ENCODE measurements at places on chromosomes 6 and 20.

DNA sequence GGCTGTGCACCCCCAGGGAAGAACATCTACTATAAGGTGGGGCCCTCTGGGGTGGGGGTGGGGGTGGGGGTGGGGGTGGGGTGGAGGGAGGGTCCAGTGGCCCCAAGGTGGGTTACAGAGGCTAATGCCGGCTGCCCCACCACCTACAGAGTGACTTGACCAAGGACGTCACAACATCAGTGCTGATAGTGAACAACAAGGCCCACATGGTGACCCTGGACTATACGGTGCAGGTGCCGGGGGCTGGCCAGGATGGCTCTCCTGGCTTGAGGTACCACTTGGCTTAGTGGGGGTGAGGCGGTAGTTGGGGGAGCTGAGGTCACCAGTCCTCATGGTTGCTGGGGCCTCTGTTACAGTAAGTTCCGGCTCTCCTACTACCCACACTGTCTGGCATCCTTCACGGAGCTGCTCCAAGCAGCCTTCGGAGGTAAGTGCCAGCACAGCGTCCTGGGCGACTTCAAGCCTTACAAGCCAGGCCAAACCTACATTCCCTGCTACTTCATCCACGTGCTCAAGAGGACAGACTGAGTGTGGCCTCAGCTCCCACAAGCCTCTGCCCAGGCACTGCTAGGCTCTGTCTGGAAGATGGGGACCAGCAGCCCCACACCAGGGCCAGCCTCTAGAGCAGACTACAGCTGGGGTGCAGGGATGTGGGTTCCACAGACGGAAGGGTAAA, 2.8 kb downstream of the GNMT start:
- no peak for DNase-seq

- DNase-seq, result no peak
These were observed 914 bp upstream of the RANBP9 start for GRCh38 chr6:13712599-13712898.

- no peak for DNase-seq
These were observed 475 bp downstream of the OR2B6 start for GRCh38 chr6:27957516-27957915.

DNA sequence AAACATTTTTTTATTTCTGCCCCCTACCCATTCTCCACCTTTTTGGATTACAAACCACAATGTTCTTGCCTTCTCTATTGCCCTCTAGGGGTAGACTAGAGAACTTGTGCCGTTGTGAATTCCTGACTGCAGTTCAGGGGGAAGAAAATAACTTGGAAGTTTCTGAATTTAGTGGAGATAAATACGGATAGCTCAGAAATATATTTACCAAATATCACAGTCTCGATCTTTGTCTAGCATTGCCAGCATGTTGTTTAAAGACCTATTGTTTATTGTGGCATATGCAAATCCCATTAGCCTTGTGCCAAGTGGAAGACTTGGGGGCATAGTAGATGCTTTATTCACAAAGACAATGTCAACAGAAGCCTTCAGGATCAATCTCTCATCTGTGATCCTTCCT, 154.1 kb upstream of the MMS22L start:
- DNase-seq, result no peak

DNA sequence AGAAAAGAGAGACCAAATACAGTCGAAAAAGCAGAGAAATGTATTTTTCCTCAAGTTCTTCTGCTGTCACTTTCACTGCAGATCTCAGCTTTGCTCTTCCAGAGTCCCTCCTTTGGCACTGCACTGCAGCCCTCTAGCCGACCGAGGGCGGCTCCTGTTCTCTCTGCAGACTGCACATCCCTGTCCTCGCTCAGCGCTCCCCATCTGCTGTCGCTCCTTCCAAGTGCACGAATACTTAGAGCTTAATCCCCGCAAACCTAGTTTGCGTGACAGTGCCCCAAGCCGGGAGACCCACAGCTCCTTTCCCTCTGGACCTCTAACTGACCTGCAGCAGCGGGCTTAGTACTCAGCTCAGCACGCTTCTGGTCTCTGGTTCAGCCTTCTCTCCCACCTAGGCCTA, 15.2 kb downstream of the RPP21 start:
- no peak for DNase-seq

- no peak for DNase-seq
These were observed 3.3 kb downstream of the EFHC1 start for GRCh38 chr6:52423448-52423847.

DNA sequence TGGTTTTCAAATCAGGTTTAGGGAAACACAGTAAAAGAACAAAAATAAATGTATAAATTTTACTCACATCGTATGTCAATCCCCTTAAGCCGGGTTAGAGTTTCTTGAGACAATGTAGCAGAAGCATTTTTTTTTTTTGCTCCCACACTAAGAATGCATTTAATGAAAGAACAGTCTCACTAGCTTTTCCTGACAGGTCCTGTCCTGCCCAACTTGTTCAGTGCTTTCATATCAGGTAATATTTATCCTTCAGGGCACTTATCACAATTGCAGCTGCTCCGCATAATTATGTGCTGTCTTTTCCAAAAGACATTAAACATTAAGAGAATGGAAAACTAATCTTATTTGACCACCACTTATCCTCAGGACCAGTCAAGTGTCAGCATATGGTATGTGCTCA, 632.0 kb downstream of the HTR1B start:
- no peak for DNase-seq

DNA sequence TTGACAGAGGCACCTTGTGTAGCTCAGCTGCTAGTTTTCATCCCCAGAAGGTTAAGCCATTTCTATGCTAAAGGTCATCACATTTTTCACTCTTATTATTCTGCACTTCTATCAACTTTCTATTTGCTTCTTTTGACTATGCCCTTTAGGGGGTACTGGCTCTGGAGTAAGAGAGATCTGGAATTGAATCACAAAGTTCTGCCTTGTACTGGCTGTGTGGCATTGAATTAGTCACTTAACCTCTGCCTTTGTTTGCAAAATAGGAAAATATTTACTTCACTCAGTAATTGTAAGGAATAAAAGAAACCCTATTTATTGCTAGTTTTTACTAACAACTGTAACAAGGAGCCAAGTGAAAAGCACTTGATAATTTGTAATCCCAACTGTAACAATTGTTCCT, 56.8 kb upstream of the MTRF1L start:
- no peak for DNase-seq

- DNase-seq, result no peak
These were observed 53.8 kb downstream of the PKIB start for GRCh38 chr6:122663981-122664380.

DNA sequence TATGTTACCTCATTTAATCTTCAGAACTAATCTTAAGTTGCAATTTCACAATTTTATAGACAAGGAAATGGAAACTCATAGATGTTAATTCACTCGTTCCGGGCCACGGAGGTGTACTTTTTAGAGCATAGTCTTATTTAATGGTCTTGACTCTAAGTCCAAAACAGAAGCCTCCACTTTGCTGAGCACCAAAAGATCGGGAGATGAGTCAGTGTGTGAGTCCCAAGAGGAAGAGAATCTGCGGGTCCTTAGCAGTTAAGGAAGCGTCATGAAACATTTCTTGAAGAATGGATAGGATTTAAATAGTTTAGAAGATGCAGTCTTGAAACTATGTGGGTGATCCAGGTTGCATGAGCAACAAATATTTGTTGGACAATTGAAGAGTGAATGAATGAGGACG, 231.8 kb upstream of the QKI start:
- no peak for DNase-seq

DNA sequence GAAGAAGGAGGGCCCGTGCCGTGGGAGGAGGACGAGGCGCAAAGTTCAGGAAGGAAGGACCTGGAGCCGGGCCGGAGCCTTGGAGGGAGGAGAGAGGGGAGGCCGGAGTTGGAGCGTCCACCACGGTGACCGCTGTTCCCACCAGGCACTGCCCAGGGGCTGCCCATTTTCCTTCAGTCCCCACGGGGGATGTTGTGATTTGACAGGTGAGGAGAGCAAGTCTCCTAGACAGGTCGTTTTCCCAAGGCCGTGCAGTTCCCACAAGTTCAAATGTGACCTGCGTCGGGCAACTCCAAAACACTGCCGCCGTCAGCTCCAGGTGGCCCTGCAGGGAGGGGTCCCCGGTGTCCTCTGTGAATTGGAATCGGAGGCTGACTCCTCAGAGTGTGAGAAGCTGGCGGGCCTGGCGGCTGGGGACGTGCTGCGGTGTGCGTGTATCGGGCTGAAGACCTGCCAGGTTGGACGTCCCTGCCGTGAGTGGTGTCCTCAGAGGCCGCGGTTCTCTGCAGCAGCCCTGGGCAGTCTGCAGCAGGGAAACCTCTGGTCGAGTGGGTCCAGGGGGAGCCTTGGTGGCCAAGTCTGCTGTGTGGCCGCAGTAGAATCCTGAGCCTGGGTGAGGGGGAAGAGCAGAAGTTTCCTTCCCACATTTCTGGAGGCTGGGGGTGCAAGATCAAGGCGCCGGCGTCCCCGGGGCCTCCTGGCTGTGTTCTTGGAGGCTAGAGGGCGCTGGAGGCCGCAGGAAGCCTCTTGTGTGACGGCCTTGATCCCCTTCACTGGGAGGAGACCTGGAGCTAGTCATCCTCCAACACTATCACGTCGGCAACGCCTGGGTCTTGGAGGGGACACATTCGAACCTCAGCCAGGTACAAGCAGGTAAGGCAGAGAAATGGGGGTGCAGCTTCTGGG, 115.1 kb upstream of the FRMD1 start:
- no peak for DNase-seq

GRCh38 chr20:22909436-22909835, 125.7 kb upstream of the SSTR4 start:
- DNase-seq, result no peak

GRCh38 chr6:14766391-14766994, 479.4 kb upstream of the JARID2 start:
- no peak for DNase-seq

- DNase-seq, result no peak
These were observed 296.1 kb downstream of the TENT5A start for GRCh38 chr6:81456416-81456815.

DNA sequence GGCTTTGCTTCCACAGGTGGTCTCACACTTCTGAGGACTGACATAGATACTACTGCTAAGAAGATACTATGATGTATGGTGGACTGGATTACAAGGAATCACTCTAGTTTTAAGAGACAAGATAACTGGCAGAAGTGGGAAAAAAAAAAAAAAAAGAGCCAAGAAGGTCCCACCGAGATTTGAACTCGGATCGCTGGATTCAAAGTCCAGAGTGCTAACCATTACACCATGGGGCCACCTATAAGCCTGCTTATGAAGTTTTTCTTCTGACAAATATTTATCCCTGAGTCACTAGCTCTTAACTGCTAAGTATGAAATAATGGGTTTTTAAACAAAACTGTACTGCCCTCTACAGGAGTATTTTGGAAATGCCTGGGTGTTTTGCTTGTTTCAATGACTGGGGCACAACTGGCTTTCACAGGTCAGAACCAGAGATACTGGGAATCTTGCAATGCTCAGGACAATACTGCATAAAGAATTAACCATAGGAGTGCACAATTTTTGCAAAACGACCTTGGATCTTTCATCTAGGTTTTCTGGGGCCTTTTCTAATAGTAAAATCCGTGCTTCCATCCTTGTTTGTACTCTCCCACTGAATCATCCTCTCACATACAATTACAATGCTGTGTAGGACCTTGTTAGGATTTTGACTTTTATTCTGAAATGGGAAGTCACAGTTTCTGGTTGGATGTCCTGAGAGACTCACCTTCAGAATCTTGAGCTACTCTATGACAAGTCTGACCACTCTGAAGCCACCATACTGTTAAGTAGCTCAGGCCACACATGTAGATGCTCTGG, 116.3 kb downstream of the OR2B2 start:
- DNase-seq, result no peak

DNA sequence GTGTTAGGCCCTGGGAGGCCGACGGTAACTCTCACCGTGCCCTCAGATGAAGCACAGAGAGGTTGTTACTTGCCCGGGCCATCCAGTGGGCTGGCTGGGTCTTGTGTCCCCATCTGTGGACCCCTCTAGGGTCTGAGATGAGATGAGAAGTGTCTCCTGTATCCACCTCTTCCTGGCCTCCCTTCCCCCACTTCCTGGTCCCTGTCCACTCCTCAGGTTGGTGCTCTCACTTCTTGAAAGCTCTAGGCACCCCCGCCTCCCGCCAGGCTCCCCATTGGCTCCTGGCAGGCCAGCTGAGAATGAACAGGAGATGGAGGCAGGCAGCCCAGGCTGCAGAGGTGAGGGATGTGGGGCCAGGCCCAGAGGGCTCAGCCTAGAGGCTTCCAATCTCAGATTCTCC, 1.5 kb downstream of the MMP24OS start:
- no peak for DNase-seq

DNA sequence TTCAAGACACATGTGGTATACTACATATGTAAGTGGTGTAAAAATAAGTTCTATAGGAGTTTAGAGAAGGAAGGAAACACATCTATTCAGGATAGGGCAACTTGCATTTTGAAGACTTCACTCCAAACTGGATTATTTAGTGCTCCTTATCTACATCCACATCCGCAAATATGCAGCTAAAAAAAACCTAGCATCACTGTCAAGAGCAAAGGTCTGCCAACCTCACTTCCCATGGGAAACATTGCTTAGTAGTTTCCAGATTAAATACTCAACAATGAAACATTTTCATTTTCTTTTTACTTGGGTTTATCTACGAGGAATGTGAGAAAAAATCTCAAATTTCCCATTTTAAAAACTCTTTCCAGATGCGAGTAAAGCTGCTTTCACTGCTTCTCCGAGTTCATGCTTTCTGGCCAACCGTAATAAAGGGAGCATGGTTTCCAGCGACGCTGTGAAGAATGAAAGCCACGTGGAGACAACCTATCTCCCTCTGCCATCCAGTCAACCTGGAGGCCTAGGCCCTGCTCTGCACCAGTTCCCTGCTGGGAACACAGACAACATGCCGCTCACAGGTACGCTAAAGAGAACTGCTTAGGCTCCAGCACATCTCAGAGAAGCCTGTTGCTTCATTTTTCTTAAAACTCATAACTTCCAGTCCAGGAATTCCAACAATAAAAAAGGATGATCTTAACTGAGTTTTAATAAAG, 48.2 kb downstream of the RFX6 start:
- no peak for DNase-seq

- no peak for DNase-seq
These were observed 6.1 kb upstream of the SCGN start for GRCh38 chr6:25645916-25646315.

DNA sequence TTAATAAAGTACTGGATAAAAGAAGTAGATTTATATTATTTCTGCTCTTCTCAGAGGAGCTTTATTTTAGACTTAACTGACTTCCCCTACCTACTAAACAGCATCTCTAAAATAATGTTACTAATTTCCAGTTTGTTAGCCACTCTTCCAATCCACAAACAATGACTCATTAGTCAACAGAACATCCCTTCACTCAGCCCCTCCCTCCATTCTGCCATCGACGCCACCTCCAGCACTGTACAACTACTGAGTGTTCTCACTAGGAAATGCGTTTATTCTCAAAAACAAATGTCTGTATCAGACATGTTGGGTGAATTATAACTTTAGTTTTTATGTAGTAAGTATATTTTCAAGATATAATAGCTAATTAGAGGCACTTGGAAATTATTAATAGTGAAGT, 427.0 kb downstream of the EYS start:
- no peak for DNase-seq

- DNase-seq, result no peak
These were observed 19.7 kb downstream of the WRNIP1 start for GRCh38 chr6:2784930-2785329.

DNA sequence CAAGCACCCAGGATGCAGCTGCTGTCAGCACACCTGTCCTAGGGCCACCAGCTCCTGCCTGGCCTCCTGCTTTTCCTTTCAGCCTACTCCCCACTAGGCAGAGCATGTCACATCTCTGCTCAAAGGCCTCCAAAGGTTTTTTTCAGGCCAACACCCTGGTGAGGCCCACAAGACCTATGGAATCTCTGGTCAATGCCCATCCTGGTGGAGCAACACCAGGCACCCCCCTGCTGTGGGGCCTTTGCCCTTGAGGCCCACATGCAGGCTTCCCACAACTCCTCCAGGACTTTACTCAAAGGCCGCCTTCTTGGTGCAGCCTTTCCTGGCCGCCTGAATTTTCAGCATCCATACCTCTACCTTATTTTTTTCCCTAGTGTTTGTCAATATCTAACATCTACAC, 76.9 kb downstream of the SLC23A2 start:
- DNase-seq, result no peak

Data from activated CD4-positive, alpha-beta T cell treated with anti-CD3 and anti-CD28 coated beads for 24 hours (primary cell).